GM23338 (cell line): ENCODE measurements at places on chromosomes 13 and 19.

DNA sequence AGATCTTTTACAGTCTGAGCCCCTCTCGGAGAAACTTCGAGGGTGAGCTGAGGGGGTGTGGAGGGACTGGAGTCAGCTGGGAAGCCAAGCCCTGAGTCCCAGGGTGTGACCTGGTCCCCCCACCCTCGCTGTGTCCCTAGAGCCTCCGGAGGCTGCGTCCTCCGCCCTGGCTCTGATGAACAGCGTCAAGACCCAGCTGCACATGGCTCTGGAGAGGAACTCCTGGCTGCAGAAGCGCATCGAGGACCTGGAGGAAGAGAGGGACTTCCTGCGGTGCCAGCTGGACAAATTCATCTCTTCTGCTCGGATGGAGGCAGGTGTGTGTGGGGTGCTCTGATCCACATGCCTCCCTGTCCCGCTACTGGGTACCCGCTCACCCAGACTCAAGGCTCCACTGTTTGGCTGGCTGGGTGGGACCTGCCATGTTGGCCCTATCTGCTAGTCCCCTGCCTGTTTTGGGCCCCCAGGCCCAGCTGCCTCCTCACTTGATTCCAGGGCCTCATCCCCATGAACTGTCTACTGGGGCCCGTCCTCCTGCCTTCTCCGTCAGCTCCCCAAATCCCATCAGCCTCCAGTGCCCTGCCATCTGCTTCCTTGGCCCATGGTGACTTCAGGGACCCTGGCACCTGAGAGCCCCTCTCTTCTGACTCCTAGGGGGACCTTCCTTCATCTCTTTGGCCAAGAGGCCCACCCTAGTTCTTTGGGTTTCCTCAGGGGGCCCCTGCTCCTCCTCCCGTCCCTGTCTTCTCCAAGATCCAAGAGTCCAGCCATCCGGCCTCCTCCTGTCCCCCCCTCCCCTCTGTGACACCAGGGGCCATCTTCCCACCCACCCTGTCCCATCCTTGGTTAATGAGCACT lies 1.5 kb downstream of the CCDC106 start:
- no peak for DNase-seq

DNA sequence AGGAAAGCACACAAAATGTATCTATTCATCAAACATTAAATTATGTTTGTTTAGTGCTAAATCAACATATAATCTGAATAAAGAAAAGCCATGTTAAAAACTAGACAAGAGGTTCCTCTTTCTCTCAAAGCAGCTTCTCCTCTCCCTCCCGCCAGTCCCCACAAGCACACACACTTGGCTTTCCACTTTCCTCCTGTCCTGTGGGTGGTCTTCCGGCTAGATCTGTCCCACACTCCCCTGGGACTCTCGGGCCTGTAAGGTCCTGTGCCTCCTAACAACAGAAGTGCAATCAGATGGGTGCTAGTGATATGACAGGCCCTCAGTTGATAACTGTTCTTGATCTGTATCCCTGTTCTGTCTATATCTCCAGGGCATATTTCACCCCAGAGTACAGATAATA lies 45.6 kb upstream of the RAP2A start:
- DNase-seq = no peak

- no peak for DNase-seq
Measured at GRCh38 chr19:42115219-42115618, 17.0 kb downstream of the POU2F2 start.

- no peak for DNase-seq
Measured at GRCh38 chr19:345320-345879, 804 bp upstream of the MIER2 start.

GRCh38 chr13:113454936-113455335 lies 1.6 kb upstream of the ADPRHL1 start:
- no peak for DNase-seq

GRCh38 chr19:40190891-40191835 lies at the start of gene MAP3K10:
MAP3K10 (plus strand) TSS chr19:40191426; CDS start chr19:40192032, 606 bp downstream.
- peak; percentile 75 for DNase-seq

DNA sequence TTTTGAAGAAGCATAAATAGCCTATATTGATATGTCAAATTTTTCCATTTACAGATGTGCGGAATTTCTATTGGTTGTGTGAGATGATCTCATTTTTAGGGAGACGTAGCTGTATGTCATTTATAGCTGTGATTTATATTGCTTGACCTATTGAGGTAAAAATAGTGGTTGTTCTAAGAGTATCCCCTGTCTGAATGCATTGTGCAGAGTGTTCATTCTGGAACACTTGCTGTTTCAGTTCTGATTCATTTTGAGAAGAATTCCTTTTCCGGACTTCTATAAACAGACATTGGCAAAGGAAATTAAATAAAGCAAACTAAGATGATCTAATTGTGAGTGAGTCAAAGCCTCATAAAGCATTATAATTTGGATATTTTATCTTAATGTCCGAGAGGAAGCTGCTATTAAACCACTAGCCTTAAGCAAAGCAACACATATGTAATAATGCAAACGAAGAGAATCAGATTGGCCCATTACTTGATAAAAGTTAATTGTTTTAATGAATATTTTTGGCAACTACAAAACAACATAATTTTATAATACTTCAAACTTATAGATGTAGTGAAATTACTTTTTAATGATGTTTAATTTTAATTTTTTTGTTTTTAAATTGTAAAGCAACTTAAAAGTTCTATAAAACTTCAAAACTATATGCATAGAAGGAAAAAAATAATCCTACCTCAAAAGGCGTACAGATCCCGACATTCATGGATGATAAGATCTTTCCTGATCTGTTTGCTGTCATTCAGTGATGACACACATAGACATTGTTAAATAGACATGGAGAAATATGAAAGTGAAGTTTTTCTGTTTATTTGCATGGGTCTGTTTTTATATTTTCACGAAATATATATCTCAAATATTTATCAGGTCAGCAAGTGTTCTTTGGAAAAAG lies 942.6 kb upstream of the SLC10A2 start:
- no peak for DNase-seq

DNA sequence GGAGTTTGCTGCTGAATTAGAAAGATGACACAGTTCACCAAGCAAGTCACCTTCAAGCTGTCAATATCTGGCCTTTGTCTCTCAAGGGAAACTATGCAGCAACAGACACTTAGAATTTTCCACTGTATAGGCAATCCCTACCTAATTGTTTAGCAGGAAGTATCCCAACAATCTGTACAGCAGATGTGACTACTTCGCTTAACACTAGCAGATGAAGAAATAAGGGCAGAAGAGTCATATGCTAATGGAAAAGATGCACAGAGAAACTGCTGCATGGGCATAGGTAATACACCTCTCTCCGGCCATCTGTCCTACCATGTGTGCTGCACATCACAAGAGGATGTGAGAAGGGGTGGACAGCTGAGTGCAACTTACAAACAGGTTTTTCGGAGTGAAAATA lies 851.2 kb downstream of the PCDH9 start:
- DNase-seq = no peak

DNA sequence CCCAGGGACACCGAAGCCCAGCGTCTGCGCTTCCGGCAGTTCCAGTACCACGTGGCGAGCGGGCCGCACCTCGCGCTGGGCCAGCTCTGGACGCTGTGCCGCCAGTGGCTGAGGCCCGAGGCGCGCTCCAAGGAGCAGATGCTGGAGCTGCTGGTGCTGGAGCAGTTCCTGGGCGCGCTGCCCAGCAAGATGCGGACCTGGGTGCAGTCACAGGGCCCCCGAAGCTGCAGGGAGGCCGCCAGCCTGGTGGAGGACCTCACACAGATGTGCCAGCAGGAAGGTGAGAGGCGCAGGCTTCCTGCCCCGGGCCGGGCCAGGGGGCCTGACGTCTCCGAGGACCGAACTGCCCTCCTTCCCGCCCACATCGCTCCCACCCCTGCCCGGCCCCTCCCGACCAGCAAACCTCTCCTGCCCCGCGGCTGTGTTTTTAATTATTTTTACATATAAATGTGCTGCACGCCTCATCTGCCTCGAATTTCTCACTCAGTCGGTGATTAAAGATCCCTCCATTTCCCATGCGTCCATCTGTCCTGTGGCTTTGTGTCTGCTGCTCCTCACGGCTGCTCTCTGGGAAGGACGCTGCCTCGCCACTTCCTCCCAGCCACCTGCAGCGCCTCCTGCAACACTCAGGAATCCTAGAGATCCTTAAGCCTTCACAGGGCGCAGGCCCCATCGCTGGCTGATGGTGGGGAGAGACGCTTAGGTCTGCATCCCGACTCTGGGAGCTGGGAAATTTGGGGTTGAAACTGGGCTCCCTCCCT lies 4.3 kb downstream of the ZSCAN1 start:
- peak; percentile 86 for DNase-seq

- peak; percentile 86 for DNase-seq
Measured at GRCh38 chr19:19464339-19465098, 50.8 kb downstream of the TSSK6 start.

GRCh38 chr19:39525205-39525604 lies 7.4 kb downstream of the EID2B start:
- no peak for DNase-seq

- no peak for DNase-seq
Measured at GRCh38 chr19:44553478-44554171, 24.1 kb upstream of the CEACAM20 start.

DNA sequence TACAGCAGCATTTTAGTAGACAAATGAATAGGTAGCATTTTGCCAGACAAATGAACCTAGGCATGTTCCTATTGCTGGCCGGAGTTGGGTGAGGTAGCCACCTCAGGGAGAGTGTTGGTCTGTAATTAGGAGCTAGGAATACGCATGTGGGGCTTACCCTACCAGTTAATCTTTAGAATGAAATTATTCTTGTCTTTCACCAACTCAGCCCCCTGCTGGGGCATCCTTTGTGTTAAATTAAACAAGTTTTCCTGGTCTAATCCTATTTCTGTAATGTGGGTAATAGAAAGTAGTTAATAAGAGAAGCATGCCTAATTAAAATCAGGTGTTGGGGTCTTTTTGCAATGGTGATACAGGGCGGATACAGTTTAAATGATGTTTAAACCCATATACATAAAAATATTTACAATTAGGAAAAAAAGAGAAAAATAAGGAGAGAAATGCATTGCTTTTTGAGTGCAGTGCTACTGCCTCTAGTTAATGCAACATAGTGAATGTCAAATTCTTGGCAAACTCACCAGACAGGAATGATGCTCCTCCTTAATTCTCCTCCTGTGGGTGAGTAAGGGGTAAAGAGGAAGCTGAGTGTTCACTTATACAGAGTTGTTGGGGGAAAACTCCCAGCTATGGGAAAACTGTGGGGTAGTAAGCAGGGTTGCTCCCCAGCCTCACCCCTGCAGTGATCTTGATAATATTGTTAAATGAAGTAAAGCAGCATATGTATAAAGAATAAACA lies 276.4 kb upstream of the EDNRB start:
- DNase-seq = peak; percentile 21

- peak; percentile 72 for DNase-seq
Measured at GRCh38 chr19:38155453-38155852, 68.6 kb downstream of the DPF1 start.

GRCh38 chr13:33838647-33839046 lies 20.7 kb downstream of the RFC3 start:
- no peak for DNase-seq

GRCh38 chr13:112990783-112991182 lies 21.8 kb downstream of the MCF2L start:
- DNase-seq = peak; percentile 67

GRCh38 chr13:110307767-110308655 lies 927 bp downstream of the COL4A2 start:
- peak; percentile 85 for DNase-seq

DNA sequence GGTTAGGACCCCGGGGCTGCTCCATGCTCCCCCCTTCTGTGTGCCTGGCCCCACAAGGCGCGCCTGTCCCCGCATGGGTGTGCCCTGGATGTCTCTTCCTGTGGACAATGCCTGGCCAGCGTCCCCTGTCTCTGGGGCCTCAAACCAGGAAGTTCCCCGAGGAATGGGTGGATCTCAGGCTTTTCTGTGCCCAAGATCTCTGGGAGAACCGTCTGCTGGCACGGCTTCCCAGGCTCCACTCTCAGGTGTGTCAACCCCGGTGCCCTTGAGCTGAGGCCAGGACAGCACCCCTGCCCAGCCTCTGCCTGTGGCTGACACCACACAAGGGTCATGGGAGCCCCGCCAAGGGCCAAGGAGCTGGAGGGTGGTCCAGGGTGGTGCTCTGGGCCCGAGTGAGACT lies 15.7 kb downstream of the ZNF444 start:
- no peak for DNase-seq

- DNase-seq = no peak
Measured at GRCh38 chr13:76198568-76199163, 562.5 kb downstream of the LMO7 start.

GRCh38 chr19:56118666-56119581 lies 2.2 kb downstream of the ZNF787 start:
- no peak for DNase-seq

GRCh38 chr13:21079761-21080592 lies 18.6 kb upstream of the LATS2 start:
- no peak for DNase-seq

DNA sequence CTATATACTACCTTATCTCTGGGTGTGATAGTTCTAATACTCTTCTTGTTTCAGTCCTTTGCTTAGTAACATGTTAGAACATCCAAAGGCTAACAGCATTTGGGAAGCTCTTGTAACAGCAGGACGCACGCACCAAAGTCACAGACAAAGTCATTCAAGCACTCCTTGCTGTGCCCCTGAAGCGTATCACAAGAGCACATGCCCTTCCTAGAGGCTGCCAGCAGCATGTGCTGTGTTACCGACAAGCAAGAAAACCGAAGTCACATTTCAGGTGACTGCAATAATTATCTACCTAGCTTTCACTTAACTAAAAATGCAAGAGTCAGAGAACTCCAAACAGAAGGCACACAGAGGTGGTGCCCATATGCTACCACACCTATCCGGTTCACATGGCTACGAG lies 194.1 kb downstream of the KLF12 start:
- no peak for DNase-seq

- DNase-seq = peak; percentile 95
Measured at GRCh38 chr13:48094781-48095502, at the start of gene MED4. MED4 (minus strand) TSS chr13:48095104; CDS start chr13:48095078, 26 bp downstream.

DNA sequence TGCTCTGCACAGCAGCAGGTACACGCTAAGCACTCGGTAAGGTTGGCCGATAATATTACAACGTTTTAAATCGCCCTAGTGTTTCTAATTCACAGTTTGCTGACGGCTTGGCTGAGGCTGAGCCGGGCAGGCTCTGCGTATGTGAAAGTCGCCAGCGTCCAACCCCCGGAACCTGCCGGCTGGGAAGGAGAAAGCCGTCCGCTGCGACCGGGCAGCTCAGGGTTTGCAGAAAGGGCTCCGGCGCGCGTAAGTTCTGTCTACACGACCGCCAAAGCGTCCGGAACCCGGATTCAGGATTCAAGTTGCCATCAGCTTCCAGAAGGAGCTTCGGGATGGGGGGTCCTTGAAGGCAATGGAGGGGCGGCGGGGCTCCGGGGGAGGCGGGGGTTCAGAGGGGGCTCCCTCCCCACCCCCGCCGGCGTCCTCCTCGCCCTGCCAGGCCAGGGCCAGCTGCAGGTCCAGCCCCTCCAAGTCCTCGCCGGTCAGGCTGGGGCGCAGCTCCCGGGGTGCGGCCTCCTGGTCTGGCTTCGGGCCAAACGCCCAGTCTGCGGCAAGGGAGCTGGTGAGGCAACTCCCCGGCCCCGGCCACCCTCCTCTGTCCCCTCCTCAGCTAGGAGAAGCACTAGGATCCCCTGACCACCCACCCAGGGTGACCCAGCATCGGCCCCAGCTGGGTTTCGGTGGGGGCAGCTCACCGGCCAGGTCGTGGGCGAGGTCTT lies 575 bp downstream of the SMIM44 start:
- DNase-seq = no peak

GRCh38 chr13:28537171-28537570 lies 42.2 kb upstream of the FLT1 start:
- no peak for DNase-seq

- DNase-seq = peak; percentile 80
Measured at GRCh38 chr19:13881251-13881691, 4.3 kb downstream of the NANOS3 start.
